ENCODE measurements at places on chromosomes 6 and 20.

- DNase-seq = no peak
Measured at GRCh38 chr6:169985121-169986015, 233.9 kb downstream of the ERMARD start.

DNA sequence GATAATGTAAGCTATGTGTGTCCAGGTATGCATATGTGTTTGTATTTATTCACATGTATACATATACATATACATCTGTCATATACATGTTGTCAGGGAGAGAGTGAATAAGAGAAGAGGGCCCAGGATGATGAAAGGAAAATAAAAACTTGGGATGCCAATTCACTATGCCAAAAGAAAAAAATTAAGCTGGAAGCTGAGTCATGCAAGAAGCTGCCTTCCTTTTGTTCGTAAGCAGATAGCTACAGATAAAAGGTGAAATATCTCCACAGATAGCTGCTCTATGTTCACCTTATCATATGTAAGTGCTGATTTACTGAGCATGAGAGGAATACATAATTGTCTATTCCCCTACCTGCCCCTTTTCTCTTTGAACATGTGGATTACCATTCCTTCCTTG is 579.9 kb downstream of the EPM2A start:
- DNase-seq = no peak

GRCh38 chr20:41392295-41392694 is 25.7 kb upstream of the EMILIN3 start:
- DNase-seq = no peak

GRCh38 chr6:30914854-30915590 is 984 bp downstream of the VARS2 start:
- DNase-seq = no peak

DNA sequence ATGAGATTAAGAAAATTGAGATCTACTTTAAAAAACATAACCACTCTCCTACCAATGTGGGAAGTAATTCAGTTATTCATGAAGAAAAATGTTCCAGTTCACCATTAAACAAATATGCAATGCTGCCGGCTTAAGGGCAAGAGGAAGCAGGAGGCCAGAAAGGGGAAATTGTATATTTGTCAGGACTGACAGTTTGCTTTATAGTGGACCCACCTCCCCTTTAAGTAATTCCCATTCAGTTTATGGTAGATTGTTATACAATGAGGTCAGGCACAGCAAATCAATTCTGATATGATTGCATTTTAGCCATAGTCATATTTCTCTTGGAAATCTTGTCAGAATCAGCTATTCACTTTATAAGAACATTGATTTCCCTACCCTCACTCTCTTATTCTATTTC is 547.8 kb downstream of the FRK start:
- DNase-seq = no peak

DNA sequence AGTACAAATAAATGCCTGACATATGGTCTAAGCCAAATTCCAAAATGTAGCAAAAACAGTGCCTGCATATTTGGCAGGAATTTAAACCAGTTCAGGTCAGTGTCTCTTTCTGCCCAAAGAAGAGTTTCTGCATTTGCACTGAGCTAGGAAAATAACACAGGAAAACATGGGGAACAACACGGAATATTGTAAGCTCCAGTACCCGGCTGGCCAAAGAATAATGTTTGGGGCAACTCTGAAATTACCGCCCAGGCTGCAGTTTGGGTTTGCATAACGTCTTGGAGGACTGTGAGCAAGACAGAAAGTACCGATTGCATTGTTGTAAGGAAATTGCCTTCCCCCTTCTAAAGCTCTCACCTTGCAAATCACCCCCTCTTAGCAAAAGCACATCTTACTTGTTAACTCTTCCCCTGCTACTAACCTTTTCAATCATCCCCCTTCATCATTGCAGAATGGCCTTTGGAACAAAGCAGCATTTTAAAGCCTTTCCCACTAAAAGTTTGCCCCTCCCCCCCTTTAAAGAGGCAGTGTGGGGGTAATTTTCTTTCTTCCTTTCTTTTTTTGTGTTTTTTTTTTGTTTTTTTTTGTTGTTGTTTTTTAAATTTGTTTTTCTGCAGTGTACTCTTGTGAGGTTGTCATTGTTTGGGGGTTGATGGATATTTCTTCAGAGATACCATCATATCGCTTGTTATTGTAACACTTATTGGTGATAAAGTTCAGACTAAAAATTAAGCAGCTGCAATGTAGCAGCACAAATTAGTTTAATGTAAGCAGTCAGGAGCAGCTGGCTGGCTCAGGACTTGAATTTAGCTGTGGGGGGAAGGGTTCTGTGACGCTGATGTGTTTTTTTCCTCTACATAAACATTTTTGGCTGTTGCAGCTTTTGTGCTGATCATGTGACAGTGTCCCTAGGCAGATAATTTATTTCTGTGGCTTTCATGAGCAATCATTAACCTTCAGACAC is 100.0 kb upstream of the CITED2 start:
- no peak for DNase-seq

DNA sequence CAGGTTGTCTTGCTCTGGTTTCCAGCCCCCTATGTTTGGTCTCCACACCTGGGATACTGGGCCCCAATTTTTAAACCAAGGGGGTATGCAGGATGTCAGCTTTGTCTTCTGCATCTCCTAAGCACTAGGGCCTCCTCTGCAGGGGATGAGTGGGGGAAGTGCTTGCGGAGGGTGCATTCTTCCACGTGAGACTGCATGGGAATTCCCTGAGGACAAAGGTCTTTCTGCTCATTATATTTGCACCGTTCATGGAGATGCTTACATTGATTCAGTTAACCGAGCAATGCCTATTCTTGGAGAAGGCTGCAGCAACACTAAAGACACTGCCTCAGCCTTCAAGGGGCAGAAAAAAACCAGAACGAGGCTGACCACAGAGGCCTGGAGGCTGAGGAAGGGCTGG is 45.4 kb downstream of the RAB44 start:
- no peak for DNase-seq

All from CD8-positive, alpha-beta T cell (primary cell).